ENCODE measurements at places on chromosomes 6 and 20. TPM values are rescaled to one million over a fixed set of nuclear protein-coding genes. Genes with fewer than 3 reads are reported as not detected.

- DNase-seq, result no peak
Observed at GRCh38 chr20:53662595-53662994, 69.0 kb upstream of the ZNF217 start.

GRCh38 chr20:63027922-63028389 lies 21.2 kb upstream of the BHLHE23 start:
- DNase-seq, result peak; percentile 62

- no peak for DNase-seq
Observed at GRCh38 chr6:44932651-44933091, 395.5 kb upstream of the RUNX2 start.

GRCh38 chr20:37484331-37484730 lies 36.7 kb upstream of the NNAT start:
- peak; percentile 39 for DNase-seq

DNA sequence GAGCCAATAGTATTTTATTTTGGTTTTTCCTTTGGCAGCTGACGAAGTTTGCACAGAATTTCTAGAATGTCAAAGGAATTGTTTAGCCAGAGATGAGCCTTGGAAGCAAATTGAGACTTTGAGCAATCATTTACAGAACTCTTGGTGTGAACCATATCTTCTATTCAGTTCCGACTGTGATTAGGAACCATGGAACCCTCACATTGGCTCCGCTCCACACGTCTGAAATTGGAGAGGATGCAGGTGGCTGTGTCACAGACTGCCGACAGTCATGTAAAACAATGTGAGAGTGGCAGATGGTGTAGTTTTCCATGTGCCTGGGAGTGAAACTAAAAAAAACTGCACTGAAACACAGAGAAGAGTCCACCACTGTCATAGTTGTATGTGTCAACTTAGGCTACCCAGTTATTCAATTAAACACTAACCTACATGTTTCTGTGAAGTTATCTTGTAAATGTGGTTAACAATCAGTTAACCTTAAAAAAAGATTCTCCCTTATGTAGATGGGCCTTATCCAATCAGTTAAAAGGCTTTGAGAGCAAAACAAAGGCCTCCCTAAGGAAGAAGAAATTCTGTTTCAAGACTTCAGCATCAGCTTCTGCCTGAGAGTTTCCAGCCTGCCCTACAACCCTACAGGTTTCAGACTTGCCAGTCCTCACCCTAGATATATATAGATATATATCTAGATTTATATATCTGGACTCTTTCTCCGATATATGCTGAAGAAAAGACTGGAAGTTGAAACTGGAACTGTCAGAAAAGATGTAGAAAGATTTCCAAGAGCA lies 3.3 kb upstream of the HMGN4 start:
- DNase-seq, result no peak

DNA sequence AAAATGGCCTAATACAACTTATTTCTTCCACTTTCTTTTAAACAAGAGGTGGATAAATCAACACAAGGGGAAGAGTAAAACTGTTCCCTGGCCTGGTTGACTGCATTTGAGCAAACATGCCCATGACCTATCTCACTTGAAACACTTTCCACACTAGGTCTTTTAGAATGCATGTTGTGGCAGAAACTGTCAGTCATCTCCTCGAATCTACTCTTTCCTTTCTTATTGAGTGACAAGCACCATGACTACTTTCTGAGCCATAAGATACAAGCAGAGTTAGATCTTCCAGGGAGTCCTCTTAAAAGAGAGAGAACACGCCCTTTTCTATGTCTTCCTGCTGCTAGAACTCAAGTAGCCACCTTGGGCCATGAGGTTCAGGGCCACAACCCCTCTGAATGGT lies 66.5 kb downstream of the PTPRT start:
- no peak for DNase-seq

DNA sequence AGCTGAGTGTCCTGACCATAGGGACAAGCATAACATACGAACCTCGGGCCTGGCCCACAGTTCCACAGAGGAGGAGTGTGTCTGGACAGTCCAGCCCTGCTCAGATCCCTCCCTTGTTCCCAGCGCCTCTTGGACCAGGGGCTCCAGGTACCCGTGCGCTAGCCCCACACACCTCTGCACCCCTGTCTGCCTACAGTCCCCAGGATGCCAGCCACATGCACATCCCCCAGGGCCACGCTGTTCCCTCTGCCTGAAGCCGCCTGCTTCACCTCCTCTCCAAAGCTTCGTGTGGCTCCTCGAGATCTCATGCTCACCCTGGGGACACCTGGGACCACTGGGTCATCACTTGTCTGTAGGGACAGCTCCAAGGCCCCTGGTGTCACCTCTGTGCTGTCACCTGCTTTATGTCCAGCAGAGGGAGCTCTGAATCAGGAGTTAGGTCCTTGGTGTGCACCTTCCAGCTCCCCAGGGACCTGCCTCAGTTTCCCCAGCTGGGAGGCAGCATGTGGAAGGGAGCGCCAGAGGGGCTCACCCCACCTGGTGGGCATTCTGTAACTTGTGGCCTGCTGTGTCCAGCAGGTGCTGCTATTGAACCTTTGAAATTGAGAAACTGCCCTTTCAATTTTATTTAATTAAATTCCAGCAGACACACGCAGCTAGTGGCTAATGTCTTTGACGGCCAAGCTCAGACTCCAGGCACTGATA lies 7.3 kb upstream of the YTHDF1 start:
- DNase-seq, result peak; percentile 72

DNA sequence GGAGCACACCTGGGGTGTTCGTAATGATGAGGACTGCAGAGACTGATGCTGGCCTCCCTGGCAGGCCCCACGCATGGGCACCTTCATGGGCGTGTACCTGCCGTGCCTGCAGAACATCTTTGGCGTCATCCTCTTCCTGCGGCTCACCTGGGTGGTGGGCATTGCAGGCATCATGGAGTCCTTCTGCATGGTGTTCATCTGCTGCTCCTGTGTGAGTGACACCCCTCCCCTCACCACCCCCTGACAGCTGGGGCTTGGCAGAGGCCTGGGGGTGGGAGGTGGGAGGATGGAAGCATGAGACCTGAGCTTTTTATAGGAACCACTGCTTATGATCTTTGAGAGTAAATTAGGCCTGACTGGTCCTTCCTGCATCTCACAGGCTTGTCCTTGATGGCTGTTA lies 6.7 kb downstream of the SLC12A5 start:
- DNase-seq, result no peak

DNA sequence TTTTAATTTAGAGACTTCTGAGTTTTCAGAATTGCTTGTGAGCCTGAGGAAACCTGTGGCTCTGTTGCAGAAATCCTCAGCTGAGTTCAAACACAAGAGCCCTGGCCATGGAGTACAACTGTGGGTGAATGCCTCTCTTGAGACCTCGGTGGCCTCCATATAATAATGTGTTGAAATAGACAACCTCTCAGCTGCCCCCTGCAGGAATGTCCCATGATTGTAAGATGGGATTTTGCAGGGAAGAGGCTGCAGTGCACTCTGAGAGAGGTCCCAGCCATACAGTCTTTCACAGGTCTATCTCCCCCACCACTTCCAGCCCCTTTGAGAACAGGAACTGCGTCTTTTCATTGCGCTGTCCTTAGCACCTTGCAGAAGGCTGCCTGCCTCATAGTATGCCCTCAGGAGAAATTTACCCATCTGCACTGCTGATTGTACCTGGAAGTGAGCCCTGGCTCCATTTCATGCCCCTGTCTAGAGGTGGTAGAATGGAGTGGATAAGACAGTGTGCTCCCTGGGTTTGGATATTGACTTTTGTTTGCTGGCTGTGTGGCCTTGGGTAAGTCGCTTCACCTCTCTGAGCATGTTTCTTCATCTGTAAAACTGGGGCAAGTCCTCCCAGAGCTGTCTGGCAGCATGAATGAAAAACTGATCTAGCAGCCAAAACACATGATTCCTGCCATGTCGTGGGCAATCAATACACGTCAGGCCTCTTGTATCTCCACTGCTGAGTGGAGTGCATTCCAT lies 16.8 kb upstream of the CDH22 start:
- peak; percentile 73 for DNase-seq

GRCh38 chr20:36217226-36217625 lies 19.1 kb upstream of the AAR2 start:
- peak; percentile 18 for DNase-seq

- DNase-seq, result no peak
Observed at GRCh38 chr6:149825292-149825691, 38.9 kb downstream of the LRP11 start.

DNA sequence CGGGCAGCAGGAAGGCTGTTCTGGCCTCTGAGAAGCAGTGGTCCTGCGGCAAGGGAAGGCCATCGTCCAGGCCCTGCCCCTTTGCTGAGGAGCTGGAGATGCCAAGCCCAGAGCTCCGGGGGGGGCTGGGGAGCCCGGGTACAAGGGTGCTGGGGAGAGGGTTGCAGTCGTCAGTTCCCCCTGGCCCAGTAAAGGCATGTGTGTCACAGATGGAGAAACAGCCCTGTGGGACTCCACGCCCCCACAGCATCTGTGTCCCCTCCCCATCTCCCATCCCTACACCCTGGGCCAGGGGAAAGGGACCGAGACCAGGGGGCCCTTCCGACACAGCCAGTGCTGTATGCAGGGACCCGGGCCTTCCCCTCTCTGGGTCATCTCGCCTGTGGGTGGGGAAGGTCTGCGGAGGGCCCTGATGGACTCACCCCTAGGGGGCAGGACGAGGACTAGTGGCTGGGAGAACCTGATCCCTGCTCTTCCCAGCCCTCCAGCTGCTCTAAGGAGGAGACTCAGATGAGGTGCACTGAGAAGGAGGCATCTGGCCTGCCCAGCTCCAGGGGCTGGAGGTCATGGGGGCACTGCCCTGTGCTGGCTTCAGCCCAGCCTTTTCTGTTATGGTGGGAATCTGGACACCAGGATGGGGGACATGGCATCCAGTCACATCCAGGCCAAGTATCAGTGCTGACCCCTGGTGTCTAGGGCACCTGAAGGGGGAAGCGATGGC lies 609 bp downstream of the MYL9 start:
- DNase-seq, result peak; percentile 51

DNA sequence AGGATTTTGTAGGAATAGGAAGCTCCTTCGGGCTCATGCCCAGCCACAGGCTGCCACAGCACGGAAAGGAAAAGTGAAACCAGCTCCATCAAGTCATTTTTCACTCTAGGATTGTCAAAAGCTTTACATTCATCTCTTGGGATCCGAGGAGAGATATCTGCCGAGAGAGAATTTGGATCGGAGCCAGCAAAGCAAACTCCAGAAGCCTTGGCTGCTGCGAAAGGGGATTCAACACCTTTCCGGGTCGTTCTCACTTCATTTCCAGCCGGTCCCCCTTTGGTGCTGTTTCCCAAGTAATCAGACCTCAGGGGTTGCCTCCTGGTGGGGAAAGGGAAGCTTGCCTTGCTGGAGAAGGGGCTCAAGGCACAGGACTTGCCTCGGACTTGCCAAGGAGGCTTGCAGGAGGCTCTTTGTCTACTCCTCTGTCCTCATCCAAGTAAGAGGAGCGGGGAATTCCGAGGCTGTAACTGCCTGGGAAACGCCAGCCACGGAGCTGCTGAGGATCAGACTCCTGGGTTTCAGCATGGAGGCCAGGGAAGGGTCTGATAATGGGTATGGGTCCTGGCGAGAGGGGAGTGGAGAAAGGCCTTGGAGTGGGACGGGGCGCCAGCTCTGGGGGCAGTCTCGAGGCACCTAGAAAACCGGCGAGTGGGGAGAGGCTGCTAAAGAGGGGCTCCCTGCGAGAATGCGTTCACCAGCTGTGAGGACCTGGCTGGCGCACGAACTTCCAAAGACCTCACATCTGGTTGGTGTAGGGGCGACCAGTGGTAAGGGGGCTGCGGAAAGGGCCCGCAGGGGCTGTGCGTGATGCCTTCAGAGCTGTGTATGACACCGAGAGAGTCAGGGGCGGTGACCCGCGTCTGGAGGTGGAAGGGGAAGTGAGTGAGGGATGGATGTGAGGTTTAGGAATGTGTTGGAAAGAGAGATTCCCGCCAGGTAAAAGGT lies 702 bp downstream of the ETV7 start:
- DNase-seq, result peak; percentile 20

Gene TMEM239
- not detected for total RNA-seq

Gene IL17A
- not detected for total RNA-seq

Gene RHAG
- not detected for total RNA-seq

Gene LINC00237
- not detected for total RNA-seq

Gene C20orf96
- 1.6 TPM for total RNA-seq

Gene SLC17A4
- not detected for total RNA-seq

Gene TFAP2D
- total RNA-seq, result not detected

Gene HLA-DMB
- total RNA-seq, result 1.9 TPM

Gene HTR1E
- not detected for total RNA-seq

Gene SLC25A27
- 2.1 TPM for total RNA-seq

Gene TMEM244
- not detected for total RNA-seq

Gene LRRC73
- 0.42 TPM for total RNA-seq

Gene EYS
- total RNA-seq, result 0.03 TPM

Gene MACROD2
- total RNA-seq, result 3.3 TPM

Data from SK-MEL-5 (cell line).